ENCODE measurements at places on chromosomes 5 and 9. TPM values are rescaled to one million over a fixed set of nuclear protein-coding genes. Genes with fewer than 3 reads are reported as not detected.

Gene ARL15
- total RNA-seq = 12.0 TPM

Gene NUTM2G
- total RNA-seq = not detected

Gene MARCOL
- total RNA-seq = not detected

Gene PCDHB13
- total RNA-seq = 0.90 TPM

Gene TEX48
- total RNA-seq = not detected

Gene OR1N1
- not detected for total RNA-seq

Gene CSF1R
- total RNA-seq = not detected

Gene SEMA5A
- total RNA-seq = 95.6 TPM

Gene TCF7
- total RNA-seq = under 0.01 TPM

Gene IRGM
- total RNA-seq = not detected
